ENCODE measurements at places on chromosomes 11 and 22.

- DNase-seq = no peak
These were observed 47.9 kb upstream of the CCDC188 start for GRCh38 chr22:20198557-20199319.

DNA sequence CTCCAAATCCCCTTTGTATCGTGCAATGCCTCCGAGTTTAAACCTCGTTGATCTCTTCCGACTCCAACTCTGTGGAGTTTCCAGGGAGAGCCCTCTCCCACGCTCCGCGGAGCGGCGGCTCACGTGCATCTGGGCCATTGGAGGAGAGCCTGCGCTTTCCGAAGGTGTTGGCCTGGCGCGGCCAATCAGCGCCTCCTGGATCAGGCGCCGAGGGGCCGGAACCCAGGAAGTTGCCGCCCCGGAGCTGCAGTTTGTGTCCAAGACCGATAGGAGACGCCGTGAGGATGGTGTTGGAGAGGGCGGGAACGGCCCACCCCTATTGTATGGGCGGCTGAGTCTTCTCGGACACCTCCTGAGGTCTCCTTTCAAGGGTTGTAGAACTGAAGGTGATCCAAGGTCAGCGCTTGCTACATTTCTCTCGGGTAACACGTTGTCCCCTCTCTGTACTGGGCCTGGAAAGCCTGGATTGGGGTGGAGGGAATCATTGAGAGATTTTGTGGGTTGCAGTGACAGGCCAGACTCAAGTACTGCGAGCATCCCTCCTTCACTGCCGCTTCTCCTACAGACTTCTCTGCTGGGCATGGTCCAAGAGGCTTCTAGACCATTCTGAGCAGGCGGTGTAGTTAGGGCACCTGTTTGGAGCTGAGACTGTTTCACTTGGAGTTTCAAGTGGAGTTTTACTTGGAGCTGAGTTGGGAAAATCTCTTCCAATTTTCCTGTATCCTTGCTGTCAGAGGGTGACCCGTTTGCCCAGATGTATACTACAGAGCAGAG is 1.7 kb downstream of the ADAMTS15 start:
- no peak for DNase-seq

GRCh38 chr11:82871646-82872045 is 28.6 kb downstream of the PRCP start:
- DNase-seq = no peak

- no peak for DNase-seq
These were observed 65.7 kb downstream of the ABTB2 start for GRCh38 chr11:34292111-34292510.

DNA sequence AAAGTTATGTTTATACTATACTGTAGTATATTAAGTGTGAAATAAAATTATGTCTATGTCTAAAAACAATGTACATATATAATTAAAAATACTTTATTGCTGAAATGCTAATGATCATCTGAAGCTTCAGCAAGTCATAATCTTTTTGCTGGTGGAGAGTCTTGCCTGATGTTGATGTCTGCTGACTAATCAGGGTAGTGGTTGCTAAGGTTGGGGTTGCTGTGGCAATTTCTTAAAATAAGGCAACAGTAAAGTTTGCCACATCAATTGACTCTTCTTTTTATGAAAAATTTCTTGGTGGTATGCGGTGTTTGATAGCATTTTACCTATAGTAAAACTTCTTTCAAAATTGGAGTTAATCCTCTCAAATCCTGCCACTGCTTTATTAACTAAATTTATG is 21.4 kb downstream of the INSC start:
- DNase-seq = no peak

- no peak for DNase-seq
These were observed 197.8 kb downstream of the SOX6 start for GRCh38 chr11:16158426-16158994.

DNA sequence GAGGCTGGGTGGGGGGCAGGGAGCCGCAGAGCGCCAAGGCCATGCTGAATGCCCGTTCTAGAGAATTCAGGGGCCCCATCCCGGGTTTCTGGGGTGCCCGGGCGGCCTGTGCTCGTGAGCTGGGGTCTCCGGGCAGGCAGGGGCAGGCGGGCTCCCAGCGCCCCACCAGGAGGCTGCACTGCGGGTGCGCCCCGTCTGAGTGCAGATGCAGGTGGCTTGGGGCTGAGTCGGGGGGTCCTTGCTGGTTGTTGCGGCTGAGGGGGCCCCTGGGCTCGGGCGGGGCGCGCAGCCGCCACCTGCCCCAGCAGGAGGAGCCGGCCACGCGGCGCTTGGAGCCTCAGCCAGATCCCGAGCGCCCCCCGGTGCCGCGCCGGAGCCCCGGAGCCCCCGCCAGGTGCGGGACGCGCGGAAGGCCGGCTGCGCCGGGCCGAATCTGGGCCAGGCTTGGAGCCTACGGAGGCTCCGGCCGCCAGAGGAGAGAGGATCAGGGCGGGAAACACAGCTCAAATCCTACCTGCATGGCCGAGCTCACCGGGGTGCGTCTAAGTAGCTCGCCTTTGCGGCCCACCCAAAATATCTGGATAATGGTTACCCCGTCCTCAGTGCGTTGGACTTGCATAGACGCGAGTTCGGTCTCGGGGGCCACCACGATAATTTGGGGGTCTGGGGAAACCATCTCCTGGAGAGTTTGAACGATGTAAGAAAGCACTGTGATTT is 590 bp upstream of the IGF2 start:
- DNase-seq = no peak

- DNase-seq = no peak
These were observed 6.2 kb downstream of the PCSK7 start for GRCh38 chr11:117225553-117226170.

- DNase-seq = no peak
These were observed 172.8 kb upstream of the NAV2 start for GRCh38 chr11:19539861-19540260.

Measured in activated B cell treated with CpG ODN at 0.5 μM for 24 hours (primary cell).